Activated T-helper 9 cell treated with anti-CD3 and anti-CD28 coated beads, Interleukin-2, amount 50 U/mL, for 16 hours (primary cell): ENCODE measurements at places on chromosomes 1 and 21.

DNA sequence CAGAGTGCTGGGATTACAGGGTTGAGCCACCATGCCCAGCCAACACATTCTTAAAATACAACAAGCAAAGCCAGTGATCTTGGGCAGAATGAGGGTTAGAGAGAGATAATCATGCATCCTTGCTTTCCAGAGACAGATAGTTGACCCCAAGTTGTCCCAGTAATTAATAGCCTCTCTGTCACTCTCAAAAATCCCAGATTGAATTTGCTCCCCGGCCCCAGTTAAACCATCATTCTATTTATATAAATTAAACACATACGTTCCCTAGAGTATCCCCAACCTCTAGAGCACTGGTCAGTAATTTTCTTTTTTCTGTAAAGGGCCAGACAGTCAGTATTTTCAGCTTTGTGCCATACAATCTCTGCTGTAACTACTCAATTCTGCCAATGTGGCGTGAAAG, 16.4 kb upstream of the TARDBP start:
- no peak for DNase-seq

GRCh38 chr1:26350701-26351589, 3.0 kb downstream of the CRYBG2 start:
- DNase-seq: no peak

DNA sequence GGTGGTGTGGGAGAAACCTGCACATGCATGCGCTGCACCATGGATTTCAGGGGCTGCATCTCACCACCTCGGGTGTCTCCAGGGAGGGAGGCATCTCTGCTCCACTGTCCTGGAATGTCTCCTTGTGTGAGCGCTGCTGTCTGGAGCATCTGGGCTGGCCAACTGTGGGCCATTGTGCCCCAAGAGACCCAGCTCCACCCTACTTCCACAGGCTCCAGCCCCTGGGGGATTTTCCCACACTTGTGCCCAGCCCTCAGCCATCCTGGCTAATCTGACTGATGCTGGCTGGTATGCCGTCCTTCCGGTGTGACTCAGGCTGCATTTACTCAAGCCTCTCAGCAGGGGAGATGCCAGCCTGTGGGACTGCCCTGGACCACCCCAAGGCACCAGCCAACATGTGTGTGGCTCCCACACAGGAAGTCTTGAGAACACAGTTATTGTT, 62.0 kb downstream of the TRIM11 start:
- DNase-seq: no peak

DNA sequence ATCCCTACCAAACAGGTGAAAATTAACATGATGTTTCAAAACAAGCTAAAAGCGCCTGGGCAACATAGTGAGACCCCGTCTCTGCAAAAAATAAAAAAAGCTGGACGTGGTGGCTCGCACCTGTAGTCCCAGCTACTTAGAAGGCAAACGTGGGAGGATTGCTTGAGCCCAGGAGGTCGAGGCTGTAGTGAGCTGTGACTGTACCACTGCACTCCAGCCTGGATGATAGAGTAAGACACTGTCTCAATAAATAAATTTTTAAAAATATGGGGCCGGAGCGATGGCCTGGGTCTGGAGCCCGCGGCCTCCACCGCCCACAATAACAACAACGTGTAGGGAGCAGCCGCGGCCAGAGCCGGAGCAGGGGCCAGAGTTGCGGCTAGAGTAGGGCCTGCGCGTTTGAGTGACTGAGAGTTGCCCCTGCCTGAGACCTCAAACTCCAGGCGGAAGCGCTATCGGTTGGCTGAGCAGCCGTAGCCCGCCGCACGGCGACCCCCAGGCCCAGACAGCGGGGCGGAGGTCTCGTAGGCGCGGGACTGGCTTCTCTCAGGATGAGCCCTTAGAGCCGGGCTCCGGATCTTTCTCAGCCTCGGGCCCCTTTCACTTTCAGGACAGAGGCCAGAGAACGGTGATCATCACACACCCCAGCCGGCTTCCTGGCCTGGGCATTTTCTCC, 41.4 kb downstream of the ZMYM1 start:
- no peak for DNase-seq

- no peak for DNase-seq
Observed at GRCh38 chr1:242870966-242871365, 346.5 kb upstream of the PLD5 start.
